Activated CD4-positive, alpha-beta T cell treated with anti-CD3 and anti-CD28 coated beads for 1 hour (primary cell): ENCODE measurements at places on chromosomes 4 and X.

- DNase-seq, result no peak
Measured at GRCh38 chr4:26288355-26288909, 32.4 kb upstream of the RBPJ start.

- no peak for DNase-seq
Measured at GRCh38 chr4:133440404-133440803, 291.3 kb downstream of the PCDH10 start.

GRCh38 chrX:97984641-97985040, 1100.9 kb downstream of the RPA4 start:
- DNase-seq, result no peak

- DNase-seq, result no peak
Measured at GRCh38 chr4:7365462-7366179, 69.1 kb downstream of the PSAPL1 start.

- DNase-seq, result no peak
Measured at GRCh38 chr4:19736968-19737756, 514.5 kb upstream of the SLIT2 start.

- DNase-seq, result no peak
Measured at GRCh38 chr4:94219402-94219801, 11.7 kb downstream of the SMARCAD1 start.

- no peak for DNase-seq
Measured at GRCh38 chrX:122641826-122642225, 542.3 kb upstream of the GRIA3 start.
